Natural killer cell treated with Interleukin-12 subunit alpha and Interleukin-12 subunit beta and Interleukin-15 and Interleukin-18, amount 100 ng/mL, for 72 hours (primary cell): ENCODE measurements at places on chromosomes 2 and 18.

GRCh38 chr2:135728064-135728743 is 13.5 kb upstream of the UBXN4 start:
- no peak for DNase-seq

GRCh38 chr2:225009768-225010167 is 32.5 kb downstream of the DOCK10 start:
- no peak for DNase-seq

GRCh38 chr18:43303376-43303775 is 26.1 kb upstream of the SYT4 start:
- no peak for DNase-seq

DNA sequence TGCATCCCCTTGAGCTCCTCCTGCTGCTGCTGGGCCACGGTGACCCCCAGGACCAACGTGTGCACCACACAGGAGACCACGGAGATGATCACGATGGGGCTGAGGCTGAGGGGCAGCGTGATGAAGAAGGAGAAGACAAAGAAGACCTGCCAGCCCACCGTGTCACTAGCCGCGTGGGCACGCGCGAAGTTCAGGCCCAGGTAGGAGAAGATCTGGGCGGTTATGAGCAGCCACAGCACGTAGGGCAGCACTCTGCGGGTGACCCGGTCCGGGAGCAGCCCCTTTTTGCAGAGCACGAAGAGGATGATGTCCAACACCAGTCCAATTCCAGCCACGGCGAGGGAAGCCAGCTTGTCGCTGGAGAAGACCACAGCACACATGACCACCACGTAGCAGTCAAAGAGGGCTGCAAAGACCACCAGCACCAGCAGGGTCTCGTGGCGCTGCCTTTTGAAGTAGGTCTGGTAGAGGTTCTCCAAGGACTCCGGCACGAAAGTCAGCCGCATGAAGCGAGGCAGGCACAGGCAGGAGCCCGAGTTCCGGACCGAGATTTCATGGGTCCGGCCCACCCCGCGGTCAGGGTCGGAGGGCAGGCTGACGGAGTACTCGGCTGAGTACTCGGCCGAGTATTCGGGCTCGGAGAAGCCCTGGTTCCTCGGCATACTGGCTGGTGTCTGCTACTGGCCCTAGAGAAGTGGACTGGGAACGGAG is 1.6 kb downstream of the ADCY3 start:
- DNase-seq: no peak

DNA sequence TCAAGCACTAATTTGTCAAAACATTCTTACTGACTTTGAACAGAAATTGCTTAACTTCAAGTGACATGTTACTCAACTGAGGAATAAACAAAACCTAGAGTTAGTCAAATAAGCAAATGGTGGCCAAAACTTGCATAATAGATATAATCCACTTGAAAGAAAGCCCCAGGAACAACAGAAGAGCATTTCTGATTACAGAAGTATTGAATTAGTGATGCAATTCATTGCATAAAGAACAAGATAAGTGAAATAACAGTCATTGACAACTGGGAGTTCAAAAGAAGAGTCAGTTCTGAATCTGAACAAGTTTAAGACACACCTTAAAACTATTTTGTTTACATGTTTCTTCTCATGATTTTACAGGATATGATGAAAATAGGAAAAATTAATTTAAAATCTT is 30.8 kb downstream of the COBLL1 start:
- no peak for DNase-seq
